ENCODE measurements at places on chromosomes 11 and 22.

DNA sequence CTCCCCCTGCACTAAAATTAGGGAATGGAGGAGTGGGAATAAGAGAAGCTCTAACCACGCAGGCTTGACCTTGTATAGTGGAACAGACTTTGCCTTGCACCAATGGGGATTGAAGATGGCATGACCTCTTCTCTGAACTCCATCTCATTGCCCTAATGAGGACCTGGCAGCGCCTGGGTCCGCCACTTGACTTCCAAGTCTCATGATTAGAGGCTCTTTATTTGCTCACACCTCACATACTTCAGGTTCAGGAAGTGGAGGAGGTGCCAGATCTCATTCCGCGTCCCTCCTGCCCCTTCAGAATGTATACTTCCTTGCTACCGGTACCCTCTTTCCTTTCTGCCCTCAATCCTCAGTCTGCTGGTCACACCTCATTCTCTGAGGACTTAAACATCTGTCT lies 106.0 kb upstream of the CD44 start:
- no peak for DNase-seq

DNA sequence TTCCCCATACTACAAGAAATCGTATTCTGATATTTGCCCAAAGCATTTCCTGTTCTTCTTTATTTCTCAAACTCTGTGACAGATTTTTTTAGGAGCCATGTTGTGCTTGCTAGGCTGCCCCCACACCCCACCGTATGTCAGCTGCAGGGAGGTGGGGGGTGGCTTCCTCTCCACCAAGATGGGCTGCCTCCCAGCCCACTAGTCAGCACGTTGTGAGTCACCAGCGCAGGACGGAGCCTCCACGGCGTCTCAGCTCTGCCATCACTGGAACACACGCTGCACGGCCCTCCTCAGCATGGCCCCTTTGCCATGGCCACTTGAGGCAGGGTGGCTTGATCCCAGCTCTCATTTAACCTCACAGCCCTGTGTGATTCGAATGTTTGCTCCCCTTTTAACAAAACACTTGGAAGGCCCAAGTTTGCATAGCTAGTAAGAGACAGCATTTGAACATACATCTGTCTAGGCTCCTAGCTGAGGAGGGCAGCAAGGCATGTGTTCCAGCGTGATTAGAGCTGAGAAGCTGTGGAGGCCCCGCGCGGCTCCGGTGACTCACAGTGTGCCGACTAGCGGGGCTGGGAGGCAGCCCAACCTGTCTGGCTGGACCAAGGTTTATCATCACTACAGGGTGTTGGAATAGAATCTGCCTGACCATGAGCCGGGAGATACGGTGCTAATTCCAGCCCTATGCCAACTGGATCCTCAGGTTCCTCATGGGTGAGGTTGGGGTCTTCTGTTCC lies 180.7 kb upstream of the NCAM1 start:
- no peak for DNase-seq

- DNase-seq: no peak
These were observed 669.9 kb downstream of the BRD1 start for GRCh38 chr22:49157529-49158339.

GRCh38 chr22:30866216-30866615 lies 102.4 kb downstream of the MORC2 start:
- no peak for DNase-seq

DNA sequence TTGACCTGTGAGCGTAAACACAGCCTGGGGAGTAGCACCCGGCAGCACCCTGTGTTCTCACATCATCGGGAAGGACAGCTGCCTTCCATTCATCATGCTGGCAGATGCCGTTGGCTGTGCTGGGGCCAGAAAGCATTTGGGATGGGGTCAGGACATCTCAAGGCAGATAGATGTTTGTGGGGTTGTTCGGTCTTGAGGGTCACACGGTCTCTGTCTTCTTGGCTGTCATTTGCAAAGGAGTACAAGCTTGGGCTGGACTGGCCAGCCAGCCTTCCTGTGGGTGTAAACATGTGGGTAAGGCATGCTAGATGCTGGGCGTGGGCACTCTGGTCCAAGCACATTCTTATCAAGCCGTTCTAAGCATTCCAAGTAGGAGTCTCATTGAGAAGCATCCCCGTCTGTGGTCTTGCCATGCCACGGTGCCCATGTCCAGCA lies 81.4 kb downstream of the TBC1D22A start:
- no peak for DNase-seq

GRCh38 chr11:115170133-115170815 lies 333.9 kb downstream of the CADM1 start:
- peak; percentile 27 for DNase-seq

GRCh38 chr11:73838443-73839122 lies 38.1 kb downstream of the COA4 start:
- no peak for DNase-seq

DNA sequence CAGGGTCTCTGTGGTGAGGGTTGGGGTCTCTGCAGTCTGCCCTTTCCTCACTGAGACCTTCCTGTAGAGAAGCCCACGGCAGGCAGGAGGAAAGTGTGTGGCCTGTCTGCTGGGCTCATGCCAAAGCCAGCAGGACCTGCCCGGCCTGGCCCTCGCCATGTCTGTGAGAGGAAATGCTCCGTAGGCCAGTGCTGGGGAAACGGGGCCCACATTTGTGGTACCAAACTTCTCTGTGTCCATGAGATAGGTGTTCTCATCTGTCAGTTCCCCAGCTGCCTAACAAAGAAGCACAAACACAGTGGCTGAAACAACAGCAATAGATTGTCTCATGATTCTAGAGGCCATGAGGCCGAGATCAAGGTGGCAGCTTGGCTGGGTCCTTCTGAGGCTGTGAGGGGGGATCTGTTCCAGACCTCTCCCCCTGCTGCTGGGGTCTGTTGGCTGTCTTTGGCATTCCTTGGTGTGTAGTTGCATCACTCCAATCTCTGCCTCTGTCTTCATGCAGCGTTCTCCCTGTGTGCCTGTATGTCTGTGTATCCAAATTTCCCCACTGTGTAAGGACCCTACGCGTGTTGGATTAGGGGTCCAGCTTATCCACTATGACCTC lies 772.5 kb downstream of the TBC1D22A start:
- DNase-seq: no peak

DNA sequence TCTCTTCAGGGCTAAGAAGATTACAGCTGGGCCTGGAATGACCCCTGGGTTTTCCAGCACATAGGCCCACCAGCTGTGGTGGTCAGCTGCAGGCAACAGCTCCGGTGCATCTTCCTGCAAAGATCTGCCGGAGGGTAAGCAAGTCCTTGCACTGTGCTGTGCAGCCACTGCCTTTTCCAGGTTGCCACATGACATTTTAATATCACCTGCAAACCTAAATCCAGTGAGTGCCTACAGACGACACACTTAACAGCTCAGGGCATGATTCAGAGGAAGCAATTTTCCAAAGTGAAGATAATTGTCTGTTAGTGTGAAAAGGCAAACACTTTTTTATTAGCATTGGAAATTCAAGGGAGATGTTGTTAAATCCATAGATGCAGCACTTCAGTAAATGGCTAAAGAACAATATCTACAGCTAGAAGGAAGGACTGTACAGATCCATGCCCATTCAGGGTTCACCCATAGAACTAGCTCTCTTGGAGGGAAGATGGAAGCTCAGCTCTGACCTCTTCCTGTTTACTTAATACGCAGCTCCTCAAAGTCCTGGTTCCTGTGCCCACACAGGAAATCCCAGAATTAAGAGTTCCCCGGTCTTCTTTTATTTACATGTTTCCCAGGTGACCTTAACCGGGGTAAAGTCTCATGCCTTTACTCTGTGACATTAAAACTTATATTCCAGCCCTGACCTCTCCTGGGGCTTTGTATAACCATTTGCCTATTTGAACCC lies 13.3 kb upstream of the NRIP3 start:
- DNase-seq: no peak

DNA sequence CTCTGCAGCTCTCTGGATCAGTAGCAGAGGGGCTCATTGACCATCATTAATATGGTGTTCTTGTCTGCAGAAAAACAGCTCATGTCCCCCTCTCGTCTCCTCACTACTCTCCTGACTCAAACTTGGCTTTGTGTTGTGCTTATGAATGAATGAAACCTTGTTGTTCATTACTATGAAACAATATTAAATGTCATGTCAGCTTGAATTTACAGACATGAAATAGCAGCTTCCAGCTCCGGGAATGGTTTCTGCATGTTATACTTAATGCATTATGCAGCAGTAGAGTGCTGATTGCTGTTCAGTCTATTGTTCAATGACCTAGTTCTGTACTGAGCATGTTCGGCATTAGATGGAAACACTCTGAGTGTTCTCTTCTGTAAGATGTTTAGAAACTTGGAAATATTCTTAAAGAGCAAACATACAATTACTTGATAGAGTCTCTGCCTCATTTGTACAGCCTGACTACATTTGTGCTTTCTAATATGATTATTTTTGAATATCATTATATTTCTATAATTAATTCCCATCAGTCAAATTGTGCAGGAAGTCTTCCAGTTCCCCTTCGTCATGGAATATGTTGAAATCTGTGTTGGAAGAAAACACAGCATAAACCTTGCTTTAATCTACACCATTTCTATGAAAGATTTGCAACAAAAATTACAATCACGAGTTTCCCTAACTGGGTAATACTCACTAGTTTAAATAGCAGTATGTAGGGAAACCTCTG lies 340.4 kb downstream of the SOX6 start:
- no peak for DNase-seq

GRCh38 chr11:121625777-121626506 lies 173.2 kb upstream of the SORL1-AS1 start:
- DNase-seq: no peak

GRCh38 chr11:2310073-2310785 lies 8.4 kb downstream of the TSPAN32 start:
- DNase-seq: no peak

DNA sequence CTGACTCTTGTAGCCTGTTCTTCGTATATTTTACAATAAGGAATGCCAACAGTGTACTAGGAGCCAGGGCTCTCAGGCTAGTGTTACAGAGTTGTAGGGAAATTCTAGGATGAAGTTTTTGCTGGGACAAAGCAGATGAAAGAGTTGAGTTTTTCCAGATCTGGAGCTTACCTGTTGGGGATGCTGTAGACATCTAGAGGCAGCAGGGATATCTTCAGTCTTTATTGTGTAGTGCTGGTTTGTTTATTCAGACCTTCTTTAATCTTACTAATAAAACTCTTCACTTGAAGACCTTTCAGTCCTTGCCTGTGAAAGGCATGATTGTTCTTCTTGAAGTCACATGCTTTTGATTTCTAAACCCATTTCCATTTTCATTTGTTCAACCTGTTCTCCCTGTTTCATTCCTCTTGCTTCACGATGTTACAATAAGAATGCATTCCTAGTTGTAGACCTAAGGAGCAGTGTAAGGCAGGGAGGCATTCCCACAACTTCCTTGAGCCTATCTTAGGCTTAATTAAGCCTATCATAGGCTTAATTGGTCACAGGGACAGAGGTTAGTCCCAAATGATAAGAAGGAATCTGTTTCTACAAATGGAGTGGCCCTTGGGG lies 7.9 kb upstream of the SLC37A2 start:
- no peak for DNase-seq

DNA sequence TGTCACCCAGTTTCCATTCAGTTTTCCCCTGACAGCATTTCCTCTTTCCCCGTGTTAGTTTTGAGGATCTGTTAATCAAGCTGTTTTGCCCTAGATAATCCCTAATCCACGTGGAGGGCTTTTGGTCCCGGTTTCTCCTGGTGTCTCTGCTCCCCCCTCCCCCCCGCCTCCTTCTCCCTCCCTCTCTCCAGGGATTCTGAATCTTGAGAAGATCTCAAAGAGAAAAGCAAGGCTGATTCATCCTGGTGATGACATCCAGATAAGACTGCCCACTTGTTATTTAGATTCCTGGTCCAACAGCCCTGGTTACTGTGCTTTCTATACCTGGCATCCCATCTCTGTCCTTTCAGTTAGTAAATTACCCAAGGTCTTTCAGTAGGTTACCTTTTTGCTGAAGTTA lies 59.4 kb downstream of the KCNA4 start:
- no peak for DNase-seq

DNA sequence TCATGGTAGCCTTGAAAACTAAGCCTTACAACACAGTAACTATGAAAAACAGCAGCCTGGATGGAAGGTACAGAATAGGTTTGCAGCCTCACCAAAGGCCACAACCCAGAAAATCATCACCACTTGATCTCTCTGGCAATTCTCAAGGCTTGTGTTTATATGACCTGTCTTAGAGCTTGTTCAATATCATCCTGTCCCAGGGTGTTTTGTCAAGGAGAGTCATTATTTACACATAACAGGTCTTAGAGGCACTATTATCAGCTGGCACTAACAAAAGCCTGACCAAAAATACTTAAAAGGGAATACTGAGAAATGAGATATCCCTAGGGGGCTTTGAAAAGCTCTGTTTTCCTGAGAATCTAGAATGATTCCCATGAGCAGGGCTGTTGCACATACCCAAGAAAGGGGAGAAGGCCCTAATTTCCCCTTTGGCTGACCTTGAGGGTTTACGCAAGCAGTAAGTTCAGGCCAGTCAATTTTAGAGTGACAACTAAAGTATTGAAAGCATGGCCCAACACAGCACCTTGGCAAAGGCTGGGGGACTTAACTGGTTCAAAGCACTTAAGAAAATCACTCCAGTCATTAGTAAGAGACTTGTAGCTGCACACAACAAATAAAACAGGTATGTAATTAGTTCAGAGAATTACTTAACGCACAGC lies 7.9 kb downstream of the SC5D start:
- no peak for DNase-seq

GRCh38 chr11:4559527-4560440 lies 14.8 kb downstream of the OR52M1 start:
- no peak for DNase-seq
